ENCODE measurements at places on chromosomes 4 and X.

GRCh38 chr4:94084155-94084554, 123.5 kb upstream of the SMARCAD1 start:
- DNase-seq, result no peak

- no peak for DNase-seq
Measured at GRCh38 chrX:15888062-15888461, 33.4 kb upstream of the AP1S2 start.

DNA sequence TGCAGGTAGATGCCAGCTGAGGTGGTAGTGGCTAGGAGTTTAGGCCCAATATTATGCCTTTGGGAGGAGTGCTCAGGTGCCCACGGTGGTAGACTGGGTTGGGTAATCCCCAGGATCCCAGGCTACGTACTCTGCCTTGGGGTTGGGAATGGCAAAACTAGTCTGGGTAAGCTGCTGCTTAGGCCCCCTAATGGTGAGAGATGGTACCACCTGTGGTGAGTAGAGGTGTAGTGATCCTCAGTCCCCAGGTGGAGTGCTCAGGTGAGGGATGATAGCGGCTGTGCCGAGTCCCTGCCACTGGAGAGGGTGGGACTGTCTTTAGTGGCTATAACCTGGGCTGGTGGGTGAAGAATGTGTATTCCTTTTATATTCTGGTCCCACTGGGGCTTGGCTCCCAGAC, 75.2 kb downstream of the IL1RAPL2 start:
- DNase-seq, result no peak

DNA sequence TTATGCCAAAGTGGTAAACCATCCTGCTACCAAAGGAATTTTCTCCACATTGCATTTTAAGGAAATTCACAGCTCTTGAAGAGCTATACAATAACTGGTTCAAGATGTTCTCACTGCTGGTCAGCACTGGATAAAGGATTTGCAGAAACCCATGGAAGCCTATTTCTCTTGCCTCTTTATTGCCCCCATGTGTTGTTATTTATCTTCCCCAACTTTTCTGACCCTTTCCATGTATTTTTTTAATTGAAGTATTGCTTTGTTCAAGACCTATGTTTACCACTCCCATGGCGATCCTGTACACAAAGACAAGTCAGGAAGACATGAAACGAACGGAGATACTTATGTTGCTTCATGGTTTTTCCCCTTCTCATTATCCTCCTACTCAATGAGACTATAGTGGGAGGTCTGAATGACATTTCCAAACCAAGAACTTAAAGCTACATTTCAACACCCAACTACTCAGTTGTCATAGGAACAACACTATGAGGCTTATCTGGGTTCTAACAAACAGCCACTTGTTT, 566.4 kb upstream of the DIPK2B start:
- no peak for DNase-seq

DNA sequence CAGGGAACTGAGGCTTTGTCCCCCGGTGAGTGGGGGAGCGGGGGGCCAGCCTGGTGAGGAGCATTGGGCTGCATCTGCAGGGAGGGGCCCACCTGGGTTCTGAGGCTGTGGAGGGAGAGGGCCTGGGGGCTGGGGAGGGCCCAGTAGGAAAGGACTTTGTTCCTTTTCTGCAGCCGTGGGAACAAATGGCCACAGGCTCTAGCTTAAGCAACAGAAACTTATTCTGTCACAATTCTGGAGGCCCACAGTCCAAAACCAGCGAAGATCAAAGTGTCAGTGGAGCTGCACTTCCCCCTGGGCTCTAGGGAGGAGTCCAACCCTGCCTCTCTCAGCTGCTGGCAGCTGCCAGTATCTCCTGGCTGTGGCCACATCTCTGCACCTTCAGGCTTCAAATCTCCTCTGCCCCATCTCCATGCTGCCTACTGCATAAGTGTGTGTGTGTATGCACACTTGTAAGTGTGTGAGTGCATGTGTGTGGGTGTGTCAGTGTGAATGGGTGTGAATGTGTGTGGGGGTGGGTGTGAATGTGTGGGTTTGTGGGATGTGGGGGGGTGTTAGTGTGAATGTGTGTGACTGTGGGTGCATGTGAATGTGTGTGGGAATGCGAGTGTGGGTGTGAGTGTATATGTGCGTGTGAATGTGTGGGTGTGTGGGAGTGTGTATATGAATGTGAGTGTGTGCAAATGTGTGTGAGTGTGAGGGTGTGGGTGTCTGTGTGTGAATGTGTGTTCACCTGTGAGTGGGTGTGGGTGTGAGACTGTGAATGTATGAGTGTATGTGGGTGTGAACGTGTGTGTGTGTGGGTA, 204.5 kb upstream of the PSAPL1 start:
- no peak for DNase-seq

GRCh38 chr4:86451560-86452330, 91.9 kb upstream of the MAPK10 start:
- DNase-seq, result no peak

DNA sequence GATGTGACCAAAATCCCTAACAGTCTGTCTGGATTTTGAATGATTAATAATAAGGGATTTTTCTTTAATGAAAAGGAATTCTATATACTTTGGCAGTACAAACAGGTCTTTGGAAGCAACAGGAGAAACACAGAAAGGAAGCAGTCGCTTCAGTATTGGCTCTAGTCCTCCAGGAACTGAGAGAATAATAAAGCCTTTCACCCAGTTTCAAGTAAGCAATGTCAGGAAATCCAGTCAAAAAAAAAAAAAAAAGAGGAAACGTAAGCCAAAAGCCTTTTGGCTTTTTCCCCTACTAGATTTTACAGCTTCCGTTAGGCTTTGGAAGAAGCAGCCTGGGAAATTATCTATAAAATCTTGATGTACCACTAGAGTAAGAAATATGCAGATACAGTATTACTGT, 61.7 kb upstream of the HDAC8 start:
- no peak for DNase-seq

DNA sequence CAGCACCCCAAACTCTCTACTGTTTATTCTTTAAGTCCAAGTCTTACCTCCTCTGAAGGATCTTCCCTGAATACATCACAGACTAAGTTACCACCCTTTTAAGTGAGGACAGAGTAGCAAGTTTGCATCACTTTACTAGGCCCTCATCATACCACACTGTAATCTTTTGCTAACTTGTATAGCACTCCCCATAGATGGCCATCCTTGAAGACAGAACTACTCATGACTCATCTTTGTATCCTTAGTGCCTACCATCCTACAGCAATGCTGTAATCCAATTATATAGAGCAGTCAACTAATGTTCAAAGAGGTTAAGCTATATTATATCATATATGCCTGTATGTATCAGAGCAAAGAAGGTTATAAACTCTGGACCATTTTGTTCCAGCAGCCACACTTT, 101.4 kb downstream of the ADAMTS3 start:
- no peak for DNase-seq

DNA sequence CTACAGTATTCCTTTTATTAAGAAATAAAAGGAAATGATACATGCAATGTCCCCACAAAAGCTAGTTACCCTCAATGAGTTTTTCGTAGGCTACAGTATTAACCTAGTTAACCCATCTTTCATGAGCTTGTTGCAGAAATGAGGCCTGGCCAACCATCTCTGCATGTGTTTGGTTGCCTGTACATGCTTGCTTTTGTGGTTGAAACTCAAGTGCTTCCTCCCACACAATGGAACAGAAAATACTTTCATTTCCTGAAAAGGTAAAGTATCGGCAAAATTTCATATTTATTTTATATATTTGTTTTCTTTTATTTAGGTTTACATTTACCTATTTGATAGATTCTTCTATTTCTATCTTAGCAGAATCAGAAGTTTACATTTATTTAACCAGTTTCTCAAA, 214.6 kb upstream of the FAM241A start:
- no peak for DNase-seq

DNA sequence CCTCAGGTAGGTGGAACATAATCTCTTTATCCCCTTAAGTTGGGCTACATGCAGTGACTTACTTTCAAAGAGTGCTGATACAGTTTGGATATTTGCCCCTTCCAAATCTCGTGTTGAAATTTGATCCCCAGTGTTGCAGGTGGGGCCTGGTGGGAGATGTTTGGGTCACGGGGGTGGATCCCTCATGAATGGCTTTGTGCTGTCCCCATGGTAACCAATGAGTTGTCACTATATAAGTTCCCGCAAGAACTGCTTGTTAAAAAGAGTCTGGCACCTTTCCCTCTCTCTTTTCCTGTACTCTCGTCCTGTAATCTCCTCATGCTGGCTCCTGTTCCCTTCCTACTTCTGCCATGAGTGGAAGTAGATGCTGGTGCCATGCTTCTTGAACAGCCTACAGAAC, 71.3 kb downstream of the GLRA3 start:
- no peak for DNase-seq

GRCh38 chrX:69179380-69179911, 14.2 kb upstream of the PJA1 start:
- no peak for DNase-seq

DNA sequence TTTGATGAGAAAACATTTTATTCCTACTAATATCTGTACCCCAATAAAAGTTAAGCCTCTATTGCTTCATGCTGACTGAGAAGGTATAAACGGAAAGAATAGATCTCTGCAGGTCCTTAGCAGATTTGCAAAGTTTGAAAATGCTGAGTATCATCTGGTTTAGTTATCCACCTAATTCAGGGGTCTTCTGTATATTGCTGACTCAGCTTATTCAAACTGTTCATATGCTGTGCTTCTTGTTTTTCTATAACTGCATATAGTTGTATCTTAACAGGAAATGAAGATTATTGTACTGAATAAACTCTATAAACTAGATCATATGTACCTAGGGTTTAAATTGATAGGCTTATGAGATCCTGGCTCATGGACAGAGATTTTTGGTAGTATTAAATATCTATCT, 23.7 kb downstream of the ZNF330 start:
- no peak for DNase-seq

GRCh38 chr4:184171011-184171410, 46.7 kb downstream of the ENPP6 start:
- no peak for DNase-seq

DNA sequence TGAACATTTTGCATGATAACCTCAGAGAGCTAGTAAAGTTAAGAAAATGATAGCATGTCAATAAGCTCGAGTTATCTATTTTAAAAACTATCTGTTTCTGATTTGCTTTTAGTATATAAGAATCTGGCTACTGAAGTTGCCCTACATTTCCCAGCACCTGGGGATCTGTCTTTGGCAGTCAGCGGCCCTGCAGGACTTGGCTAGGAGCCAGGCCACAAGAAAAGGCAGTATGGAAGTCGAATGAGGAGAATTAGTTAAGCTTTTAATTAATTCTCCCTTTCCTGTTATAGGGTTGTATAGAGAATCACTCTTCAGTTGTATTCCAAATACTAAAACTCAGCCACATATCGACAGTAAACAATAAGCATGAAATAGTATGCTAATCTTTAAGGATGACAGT, 22.7 kb downstream of the POU4F2 start:
- DNase-seq, result no peak

GRCh38 chr4:172124656-172125308, 311.6 kb downstream of the GALNTL6 start:
- no peak for DNase-seq

GRCh38 chr4:3786196-3786869, 20.1 kb downstream of the ADRA2C start:
- DNase-seq, result no peak

GRCh38 chr4:47624031-47624441, 139.0 kb downstream of the ATP10D start:
- no peak for DNase-seq

DNA sequence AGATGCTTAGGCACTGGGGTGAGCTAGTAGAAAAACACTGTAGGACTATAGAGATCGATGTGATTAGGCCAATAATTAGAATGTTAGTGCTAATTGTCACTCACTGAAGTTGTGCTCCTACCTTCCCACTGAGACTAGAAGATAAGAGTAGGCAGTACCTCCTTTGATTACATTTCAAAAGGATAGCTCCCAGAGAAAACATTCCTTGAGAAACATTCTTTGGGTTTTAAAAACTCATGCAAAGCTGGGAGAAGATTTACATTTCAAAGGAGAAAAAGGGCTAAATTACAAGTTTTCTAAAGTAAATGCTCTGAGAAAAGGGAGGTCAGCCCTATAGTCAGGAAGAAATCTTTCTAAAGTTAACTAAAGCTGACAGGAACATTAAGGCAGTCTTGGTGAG, 860.3 kb upstream of the NDST4 start:
- DNase-seq, result no peak

DNA sequence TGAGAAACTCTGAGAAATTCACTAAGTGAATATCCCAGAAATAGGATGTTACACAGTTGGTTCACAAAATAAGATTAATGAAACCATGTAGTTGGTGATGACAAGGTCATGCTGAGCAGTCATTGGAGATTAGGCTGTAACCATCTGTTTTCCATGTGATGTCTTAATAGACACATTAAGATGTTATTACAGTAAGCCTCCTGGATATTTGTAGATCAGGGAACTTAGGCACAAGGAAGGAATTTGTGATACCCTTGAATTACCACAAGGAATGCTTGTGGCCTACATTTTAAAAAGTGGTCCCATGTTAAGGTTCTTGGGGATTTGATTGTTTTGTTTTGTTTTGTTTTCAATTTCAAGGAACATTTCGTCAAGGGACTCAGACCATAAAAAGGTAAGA, 185.6 kb upstream of the BANK1 start:
- DNase-seq, result no peak

GRCh38 chrX:9525511-9526248, 60.8 kb downstream of the TBL1X start:
- no peak for DNase-seq

GRCh38 chr4:41366911-41367517, 110.3 kb downstream of the UCHL1 start:
- DNase-seq, result no peak

DNA sequence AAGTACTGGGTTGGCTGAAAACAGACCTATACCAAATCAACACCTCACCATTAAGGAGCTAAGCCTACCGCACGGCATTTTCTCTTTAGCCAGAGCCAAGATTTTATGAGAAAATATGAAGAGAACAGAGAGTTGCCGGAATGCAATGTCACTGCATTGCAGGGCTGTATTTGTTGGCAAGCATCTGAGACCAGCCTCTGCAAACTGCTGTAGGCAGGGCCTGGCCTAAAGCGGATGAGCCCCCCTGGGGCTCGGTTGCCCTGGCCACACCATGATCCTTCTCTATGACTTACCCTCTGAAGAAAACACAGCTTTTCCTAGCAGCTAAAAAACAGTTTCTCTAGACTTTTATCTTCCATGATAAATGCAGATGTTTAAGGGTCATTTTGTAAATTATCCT, 120.5 kb upstream of the SORBS2 start:
- no peak for DNase-seq

DNA sequence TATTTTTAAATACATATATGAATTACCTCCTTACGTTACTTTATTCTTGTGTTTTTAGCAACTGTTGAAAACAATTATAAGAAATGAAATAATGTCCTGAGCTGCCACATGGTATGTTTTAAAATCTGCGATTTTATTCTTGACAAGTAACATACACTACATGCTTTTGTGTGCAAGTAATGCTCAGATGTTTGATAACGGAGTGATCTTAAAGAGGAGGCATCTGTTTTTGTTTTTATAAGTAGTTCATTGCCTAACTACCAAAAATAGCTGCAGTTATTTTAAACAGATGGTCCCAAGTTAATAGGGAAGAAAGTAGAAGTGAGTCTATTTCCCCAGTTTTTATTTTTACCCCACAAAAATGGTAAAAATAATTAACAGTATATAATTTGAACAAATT, 55.2 kb downstream of the GAB1 start:
- no peak for DNase-seq

Data from activated CD4-positive, alpha-beta T cell treated with anti-CD3 and anti-CD28 coated beads for 24 hours (primary cell).